SW480 (cell line): ENCODE measurements at places on chromosomes 2 and 18.

DNA sequence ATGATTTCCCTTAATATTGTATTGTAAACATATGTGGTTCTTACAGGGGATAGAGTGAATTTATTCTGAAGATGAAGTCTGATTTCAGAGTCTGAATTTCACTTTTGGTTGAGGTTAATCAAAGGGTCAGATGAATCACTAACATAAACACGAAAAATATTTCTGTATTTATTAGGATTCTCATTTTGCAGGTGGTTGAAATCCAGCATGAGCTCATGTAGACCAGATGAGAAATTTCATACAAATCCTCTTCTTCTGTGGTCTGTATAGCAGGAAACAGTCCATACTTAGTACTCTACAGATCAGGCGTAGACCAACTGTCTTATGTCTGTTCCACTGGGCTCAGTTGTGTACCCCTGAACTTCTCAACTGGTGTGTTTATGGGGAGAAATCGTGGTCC is 157.8 kb downstream of the BABAM2 start:
- DNase-seq = no peak

DNA sequence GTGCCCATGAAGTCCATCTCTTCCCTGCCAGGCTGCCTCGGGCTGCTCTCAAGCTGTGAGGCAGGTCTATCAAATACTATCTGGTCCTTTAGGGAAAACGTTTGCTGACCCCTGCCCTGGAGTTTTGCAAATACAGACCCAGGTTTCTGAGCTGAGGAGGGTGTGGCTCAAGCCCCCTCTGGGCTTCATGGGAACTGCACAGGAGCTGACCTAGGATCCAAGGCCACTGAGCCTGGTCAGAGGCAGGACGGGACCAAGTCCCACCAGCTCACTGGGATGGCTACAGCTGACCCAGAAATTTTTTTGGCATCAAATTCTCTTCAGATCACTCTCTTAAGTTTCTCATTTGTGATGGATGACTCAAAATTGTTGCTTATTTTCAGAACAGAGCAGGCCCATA is 14.1 kb downstream of the ZNF516 start:
- no peak for DNase-seq

DNA sequence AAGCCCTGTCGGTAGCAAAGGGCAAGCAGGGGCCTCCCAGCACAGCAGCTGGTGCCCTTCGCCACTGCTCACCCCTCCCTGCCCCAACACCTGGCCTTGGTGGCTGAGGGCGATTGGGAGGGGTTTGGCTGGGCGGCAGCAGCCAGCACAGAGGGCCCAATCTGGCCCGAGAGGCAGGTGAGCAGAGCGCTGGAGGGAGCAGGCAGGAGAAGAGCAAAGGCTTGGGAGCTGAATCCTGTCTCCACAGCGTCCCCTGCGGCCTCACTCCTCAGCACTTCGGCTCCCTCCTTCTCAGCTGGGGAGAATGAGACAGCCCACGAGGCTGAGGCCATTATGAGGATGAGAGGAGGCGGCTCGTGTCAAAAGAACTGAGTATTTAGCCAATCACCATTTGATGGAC is 74.9 kb upstream of the TAF1B start:
- DNase-seq = peak; percentile 94

DNA sequence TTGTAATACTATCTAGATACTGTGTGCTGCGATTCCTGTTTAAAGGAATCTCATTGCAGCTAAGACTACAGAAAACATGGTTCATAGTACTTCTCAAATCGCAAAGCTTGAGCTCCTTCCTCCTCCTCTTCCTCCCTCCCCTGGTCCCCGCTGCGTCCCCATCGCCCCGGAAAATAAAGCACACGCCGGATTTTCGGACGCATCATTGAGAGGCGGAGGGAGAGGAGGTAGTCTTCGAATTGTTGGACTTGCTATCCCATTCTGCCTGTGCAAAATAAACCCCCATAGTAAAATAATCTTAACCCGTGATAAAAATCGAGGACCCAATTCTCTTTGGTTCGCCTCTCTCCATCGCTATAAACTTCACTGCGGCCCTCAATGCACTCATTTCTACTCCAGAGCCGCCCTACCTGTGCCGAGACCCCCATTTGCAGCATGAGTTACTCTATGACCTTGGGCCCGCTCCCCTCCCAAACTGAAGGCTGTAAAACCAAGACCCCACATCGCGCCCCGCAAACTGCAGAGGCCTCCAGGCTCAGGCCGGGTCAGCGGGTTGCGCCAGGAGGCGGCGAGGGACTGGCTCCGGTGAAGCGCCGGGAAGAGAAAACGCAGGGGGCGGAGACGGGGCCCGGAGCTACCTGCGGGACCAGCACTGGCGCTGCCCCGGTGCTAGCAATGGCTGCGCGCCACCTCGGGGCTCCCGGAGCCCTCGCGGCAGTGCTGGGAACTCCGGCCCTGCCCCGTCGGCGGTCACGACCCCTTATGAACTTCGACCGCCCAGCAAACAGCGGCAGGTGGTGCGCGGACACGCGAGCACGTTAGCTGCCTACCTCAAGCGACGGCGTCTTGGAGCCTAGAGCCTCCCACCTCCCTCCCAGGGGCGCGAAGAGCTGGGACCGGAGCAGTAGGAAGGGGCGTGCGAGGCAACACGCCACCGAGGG is 649 bp downstream of the ESCO1 start:
- DNase-seq = peak; percentile 63

GRCh38 chr2:33510586-33510968 is 34.1 kb downstream of the RASGRP3 start:
- no peak for DNase-seq

DNA sequence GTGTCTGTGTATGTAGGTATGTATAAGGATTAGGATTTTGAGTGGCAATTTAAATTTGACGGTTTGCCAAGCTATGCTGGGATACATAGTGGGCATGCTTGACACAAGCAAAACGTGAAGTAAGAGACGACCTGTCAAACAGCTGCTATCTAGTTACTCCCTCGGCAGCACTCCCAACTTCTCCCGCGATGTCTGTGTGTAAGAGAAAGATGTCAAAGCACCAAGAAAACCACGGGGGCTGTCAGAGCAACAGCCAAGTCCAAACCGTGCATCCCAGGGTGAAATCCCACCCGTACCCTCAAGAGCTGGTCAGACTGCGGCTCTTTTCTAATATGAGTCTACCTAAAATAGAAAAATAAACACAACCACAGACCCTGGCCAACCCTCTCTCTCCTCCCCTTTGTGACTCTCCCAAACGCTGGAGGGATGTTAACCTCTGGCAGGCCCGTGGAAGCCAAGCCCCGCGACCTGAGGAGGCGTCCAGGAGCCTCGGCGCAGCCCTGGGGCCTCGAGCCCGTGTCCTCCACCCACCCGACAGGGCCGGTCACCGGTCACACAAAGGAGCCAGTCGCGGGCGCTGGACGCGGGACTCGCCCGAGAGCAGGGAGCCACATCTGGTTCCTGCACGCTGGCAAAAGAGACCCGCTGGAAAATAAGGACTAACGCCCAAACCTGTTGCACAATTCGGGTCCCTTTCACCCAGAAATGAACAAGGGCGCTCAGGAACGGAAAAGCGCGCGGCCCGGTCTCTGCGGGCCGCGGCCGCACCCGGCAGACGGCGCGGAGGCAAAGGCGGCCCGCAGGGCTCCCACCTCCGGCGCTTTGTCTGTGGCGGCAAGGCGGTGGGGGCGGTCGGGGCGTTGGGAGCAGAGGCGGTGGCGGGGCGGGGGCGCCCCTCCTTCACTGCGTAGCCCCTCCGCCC is 925 bp downstream of the SESTD1 start:
- peak; percentile 40 for DNase-seq

- peak; percentile 82 for DNase-seq
These were observed 655 bp downstream of the ACTR3 start for GRCh38 chr2:113890253-113891235.

DNA sequence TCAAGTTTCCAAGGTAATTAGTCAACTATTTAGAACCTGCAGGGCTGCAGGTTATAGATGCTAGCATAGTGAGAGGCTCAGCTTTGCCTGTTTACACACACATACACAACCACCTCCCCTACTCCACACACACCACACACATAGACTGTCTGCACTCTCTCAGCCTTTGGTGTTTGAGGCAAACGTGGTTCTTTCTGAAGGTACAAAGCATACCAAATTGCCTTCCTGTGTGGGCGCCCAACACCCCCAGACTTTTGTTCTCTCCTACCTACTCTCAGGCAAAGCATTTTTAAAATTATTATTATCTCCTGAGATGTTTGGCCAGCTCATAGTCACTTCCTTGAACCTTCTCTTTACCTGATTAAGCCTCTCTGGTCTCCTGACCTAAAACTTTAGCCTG is 44.9 kb downstream of the MYO3B start:
- no peak for DNase-seq

- DNase-seq = no peak
These were observed 76.5 kb upstream of the B3GNT2 start for GRCh38 chr2:62119311-62119974.

- no peak for DNase-seq
These were observed 55.0 kb downstream of the ANKRD44 start for GRCh38 chr2:197255543-197255942.

- DNase-seq = no peak
These were observed 284.9 kb downstream of the PAX3 start for GRCh38 chr2:222013889-222014288.
